ENCODE measurements at places on chromosomes 16 and 17.

DNA sequence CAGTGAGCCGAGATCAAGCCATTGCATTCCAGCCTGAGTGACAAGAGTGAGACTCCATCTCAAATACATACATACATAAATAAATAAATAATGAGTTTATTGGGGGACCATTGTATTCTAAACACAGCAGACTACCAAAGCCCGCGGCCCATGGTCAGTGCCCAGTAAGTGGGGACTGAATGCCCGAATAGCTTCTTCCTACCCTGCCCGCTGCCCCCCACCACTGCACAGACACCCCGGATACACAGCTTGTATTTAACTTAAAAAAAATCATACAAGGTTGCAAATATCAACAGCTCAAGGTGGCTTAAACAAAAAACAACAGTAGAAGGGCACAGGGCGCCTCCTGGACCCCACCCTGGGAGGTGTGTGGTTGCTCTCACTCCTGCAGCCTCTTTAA, 22.6 kb upstream of the TLK2 start:
- no peak for DNase-seq

- no peak for DNase-seq
These were observed 33.7 kb downstream of the LITAFD start for GRCh38 chr16:8915722-8916301.

DNA sequence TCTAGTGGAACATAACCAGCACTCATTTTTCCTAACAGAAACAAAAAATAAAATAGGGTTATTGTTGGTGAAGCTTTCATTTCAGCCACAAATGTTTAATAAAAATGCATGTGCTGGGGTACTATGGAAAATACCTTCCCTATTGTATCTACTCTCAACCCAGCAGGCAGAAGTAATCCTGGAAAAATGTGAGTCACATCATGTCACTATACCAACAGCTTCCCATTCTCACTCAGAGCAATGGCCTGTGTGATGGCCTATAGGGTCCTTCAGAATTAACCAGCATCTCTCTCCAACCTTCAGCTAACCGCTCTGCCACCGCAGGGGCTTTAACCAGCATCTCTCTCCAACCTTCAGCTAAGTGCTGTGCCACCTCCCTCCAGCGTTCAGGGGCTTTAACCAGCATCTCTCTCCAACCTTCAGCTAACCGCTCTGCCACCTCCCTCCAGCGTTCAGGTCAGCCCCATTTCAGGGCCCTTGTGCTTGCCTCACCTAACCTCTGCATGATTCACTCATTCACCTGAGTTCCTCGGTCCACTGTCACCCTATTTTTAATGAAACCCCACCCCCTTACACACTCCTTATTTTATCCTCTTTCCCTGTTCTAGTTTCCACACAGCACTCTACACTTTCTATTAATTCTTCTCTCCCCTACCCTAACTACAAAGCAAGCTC, 34.0 kb downstream of the UBE2G1 start:
- no peak for DNase-seq

- DNase-seq, result no peak
These were observed 18.3 kb upstream of the DDX52 start for GRCh38 chr17:37661400-37662014.

DNA sequence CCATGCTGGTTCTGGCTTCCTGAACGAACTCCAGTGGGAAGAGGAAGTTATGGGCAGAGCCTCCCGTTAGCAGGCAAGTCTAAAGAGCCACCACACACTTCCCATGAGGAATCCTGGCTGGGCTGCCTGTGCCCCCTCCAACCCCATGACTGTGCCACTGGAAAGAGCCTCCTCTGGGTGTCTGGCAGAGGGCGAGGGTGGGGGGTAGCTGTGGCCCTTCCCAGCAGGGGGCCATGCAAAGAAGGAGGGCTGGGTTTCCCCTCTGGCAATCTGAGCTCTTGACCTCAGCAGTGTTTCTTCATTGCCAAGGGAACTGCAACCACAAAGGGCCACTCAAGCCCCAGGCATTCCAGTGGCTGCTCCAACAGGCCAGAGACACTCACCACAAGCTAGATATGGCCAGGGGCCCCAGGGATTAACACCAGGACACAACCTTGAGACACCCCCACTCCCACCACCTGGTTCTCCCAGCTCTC, 1.7 kb upstream of the RRAD start:
- no peak for DNase-seq

DNA sequence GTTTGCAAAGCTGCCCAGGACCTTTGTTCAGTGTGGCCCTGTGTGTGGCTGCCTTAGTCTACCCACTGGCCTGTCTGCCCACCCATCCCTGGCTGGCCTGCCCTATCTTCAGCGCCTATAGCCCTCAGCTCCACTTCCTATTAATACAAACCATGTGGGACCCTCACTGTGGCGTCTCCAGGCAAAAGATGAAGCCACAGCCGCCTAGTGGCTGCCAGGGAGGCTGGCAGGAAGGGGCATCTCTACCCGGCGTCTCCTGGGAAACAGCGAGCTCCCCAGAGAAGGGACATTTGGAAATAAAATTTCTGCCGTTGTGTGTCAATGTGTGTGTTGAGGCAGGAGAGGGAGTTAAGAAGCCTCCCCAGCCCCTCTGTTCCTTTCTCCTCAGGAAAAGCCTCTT, 31.5 kb downstream of the NEUROD2 start:
- no peak for DNase-seq

GRCh38 chr17:4777969-4778760, 6.5 kb downstream of the TM4SF5 start:
- no peak for DNase-seq

DNA sequence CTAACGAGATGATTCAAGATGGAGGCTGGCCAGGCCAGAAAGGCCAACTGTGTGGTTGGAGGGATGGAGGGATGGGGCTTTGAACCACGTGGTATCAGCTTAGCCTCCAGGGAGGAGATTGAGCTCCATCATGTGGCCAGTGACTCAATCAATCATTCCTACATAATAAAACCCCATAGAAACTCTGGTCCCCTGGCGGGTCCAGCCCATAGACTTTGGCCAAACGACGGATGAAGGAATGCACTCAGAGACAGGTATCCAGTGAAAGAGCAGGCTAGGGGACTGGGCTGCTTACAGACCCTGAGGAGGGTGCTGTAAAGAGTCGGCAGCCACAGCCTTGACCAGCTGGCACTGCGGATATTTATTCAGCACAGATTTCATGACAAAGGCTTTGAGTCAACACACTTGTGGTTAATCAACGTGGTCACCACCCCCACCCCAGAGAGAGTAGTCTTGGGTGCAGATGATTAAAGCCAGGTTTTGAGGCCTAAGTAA, 308.7 kb upstream of the TNRC6C start:
- no peak for DNase-seq

GRCh38 chr17:20022701-20023100, 13.5 kb downstream of the SPECC1 start:
- DNase-seq, result no peak

GRCh38 chr17:17376362-17376761, 73.2 kb downstream of the NT5M start:
- no peak for DNase-seq

GRCh38 chr17:72053449-72053848, 67.4 kb upstream of the SOX9 start:
- no peak for DNase-seq

GRCh38 chr17:57808882-57809281, 41.0 kb downstream of the MRPS23 start:
- DNase-seq, result no peak

DNA sequence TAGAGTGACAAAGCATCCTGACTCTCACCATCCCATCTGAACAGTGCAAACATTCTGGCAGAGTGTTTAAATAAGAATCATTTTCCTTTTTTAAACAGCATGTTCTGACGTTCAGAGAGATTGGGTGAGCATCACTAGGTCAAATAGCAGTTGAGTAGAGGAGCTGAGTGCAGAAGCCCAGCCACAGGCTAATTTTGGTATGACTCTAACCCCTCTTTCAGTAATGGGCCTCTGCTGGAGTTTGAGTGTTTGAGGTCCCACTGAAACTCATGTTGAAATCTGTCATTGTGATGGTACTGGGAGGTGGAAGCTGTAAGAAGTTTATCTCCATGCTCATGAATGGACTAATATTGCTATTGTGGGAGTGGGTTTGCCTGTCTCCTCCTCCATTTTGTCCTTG, 194.4 kb downstream of the SALL1 start:
- no peak for DNase-seq

- no peak for DNase-seq
These were observed 2.6 kb downstream of the CACNA1H start for GRCh38 chr16:1155353-1156054.

DNA sequence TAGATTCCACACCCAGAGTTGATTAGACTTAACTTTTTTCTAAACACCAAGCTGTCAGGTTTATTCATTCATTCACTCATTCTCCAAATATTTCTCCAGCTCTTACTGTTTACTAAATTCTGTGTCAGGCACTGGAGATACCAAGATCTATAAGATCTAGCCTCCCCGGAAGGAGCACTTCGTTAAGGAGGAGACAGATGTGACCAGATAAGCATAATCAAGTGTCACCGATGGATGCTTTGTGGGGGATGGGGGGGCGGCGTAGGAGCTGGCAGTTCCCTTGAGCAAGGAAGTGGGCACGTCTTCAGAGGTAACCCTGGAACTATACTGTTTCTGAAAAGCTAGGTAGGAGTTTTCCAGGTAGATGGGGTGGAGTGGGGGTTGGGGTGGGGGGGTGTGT, 3.8 kb upstream of the RPL26 start:
- DNase-seq, result no peak

GRCh38 chr16:81158964-81159363, 62.8 kb upstream of the GCSH start:
- DNase-seq, result no peak

DNA sequence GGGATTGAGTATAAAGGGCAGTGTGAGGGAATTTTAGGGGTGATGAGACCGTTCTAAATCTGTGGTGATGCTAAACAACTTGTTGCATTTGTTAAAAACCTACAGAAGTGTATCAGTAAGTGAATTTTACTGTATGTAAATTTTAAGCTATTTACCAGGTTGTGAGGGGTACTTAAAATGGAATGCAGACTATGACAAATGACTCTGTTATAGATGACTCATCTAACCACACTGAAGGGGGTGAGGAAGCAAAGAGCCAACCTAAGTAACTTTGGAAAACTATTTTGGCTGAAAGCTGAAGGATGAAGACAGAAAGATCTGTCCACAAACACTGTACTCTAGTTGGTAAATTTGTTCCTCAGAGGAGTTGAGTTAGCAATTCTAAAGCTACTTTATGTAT, 5.3 kb upstream of the MKS1 start:
- DNase-seq, result no peak

GRCh38 chr17:79613195-79613772, 2.4 kb upstream of the RBFOX3 start:
- DNase-seq, result no peak

- DNase-seq, result no peak
These were observed 6.5 kb downstream of the NXN start for GRCh38 chr17:973053-973452.

Data from type B pancreatic cell (in vitro differentiated cells).